ENCODE measurements at places on chromosomes 11 and 22.

DNA sequence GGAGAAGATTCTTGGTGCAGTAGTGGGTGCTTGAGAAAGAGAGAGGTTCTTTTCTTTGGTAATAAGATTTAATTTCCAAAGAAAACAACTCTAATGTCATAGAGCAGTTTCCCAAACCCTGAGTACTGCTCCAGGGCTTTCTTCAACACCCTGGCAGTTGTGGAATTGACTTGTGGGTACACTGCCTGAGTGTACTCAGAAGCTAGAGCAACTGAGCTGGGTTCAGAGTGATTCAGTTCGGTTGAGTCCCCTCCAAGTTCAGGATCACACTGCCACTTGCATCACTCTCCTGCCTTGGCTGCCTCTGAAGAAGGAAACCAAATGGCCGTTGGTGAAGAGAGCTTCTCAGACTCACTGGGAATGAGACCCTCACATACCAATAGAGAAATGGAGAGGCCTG, 5.3 kb downstream of the DMC1 start:
- DNase-seq = peak; percentile 12

- peak; percentile 38 for DNase-seq
These were observed 22.5 kb upstream of the ALG8 start for GRCh38 chr11:78161962-78162371.

- DNase-seq = peak; percentile 89
These were observed 12.0 kb downstream of the CSTPP1 start for GRCh38 chr11:46948378-46949131.

DNA sequence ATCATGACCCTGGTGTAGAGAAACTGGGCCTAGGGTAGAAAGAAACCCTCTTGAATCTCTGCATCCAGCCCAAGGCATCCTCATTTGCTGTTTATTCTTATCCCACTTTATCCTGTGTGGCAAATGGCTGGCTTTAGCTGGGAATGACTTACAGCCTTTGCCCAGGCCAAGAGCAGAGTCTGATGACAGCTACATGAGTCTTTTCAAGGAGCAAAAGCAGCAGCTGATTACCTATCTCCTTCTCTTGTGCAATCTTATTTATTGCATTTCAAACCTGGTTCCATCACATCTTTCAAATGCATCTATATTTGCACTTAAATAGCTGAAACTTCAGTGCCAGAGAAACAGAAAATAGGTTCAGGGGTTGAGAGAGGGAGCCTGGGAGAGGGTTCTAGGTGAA, 26.1 kb downstream of the SYT13 start:
- DNase-seq = no peak

- peak; percentile 30 for DNase-seq
These were observed 9.4 kb downstream of the HORMAD2 start for GRCh38 chr22:30089655-30089974.
